ENCODE measurements at places on chromosomes 6 and 20.

DNA sequence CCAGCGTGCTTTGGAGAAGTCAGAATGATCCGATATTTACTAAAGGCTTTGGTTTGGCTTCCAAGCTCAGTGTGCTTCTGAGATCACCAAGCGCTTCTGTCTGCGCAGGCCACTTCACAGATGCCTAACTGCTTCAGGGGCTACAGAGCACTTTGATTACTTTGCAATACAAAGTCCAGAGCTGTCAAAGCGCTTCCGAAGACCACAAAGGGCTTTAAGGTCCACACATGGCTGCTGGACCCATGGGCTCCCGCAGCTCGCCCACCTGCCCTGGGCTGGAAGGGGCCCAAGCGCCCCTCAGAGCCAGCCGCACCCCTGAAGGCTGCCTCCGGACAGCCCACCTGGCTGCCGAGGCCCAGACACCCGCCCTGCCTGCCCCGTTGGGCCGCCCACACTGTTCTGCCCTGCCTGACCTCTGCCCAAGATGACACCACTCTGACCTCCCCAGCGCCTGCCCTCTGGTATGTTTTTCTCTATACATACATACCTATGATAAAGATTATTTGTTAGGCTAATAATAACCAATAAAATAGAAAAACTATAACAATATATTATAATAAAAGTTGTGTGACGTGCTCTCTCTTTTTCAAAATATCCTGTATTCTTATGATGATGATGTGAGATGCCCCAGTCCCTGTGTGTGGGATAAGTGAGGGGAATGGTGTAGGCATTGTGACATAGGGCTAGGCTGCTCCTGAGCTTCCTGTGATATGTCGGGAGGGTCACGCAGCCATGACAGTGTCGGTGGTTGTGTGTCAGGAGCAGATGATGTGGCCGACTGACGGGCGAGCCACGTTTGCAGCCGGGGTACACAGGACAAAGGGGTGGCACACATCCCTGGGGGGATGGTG is 22.6 kb downstream of the DYNLT1 start:
- no peak for DNase-seq

- DNase-seq: no peak
Observed at GRCh38 chr6:132604635-132605152, 15.2 kb upstream of the TAAR5 start.

GRCh38 chr20:37774156-37774555 is 80.3 kb downstream of the CTNNBL1 start:
- DNase-seq: no peak

- DNase-seq: no peak
Observed at GRCh38 chr6:7175462-7175861, 67.7 kb downstream of the RREB1 start.

DNA sequence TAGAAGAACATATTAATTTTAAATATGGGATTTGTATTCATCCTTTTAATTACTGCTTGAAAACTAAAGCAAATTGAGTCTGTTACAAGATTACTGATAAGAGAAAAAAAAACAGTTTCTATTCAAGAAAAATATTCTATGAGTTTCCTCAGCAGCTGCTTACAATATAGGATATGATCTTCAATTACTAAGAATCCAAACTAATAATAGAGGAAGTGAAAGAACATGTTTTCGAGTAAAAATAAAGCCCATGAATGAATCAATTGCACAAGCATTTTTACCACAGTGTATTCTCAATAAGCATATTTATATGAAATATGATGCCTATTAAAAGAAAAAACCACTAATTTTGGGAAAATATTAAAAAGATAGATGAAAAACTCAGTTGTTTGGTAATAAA is 63.4 kb downstream of the AHI1 start:
- no peak for DNase-seq

DNA sequence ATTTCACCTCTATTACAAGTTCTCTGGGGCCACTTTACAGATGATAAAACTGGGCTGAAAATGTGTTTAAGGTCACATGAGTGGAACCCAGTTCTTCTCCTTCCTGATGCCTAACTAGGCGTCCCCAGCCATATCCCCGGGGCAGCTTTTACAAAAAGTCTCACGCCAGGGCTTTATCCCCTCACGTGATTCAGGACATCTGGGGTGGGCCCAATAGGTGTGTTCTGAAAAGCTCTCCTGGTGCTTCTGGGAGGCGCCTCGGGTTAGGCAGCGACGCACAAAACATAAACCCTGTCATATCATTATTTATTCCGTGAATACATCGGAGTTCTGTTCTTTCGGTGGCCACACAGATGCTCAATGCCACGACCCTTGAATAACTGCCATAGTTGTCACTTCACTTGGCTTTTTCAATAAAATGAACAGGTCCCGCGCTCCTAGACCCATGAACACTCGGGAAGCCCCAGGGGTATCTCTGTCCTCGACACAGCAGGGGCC is 32.1 kb downstream of the SF3B5 start:
- no peak for DNase-seq

- no peak for DNase-seq
Observed at GRCh38 chr6:3987053-3987452, 91.9 kb downstream of the FAM217A start.

GRCh38 chr6:111171577-111172400 is 84.5 kb downstream of the SLC16A10 start:
- no peak for DNase-seq

- DNase-seq: no peak
Observed at GRCh38 chr6:81609736-81610135, 142.7 kb downstream of the TENT5A start.

DNA sequence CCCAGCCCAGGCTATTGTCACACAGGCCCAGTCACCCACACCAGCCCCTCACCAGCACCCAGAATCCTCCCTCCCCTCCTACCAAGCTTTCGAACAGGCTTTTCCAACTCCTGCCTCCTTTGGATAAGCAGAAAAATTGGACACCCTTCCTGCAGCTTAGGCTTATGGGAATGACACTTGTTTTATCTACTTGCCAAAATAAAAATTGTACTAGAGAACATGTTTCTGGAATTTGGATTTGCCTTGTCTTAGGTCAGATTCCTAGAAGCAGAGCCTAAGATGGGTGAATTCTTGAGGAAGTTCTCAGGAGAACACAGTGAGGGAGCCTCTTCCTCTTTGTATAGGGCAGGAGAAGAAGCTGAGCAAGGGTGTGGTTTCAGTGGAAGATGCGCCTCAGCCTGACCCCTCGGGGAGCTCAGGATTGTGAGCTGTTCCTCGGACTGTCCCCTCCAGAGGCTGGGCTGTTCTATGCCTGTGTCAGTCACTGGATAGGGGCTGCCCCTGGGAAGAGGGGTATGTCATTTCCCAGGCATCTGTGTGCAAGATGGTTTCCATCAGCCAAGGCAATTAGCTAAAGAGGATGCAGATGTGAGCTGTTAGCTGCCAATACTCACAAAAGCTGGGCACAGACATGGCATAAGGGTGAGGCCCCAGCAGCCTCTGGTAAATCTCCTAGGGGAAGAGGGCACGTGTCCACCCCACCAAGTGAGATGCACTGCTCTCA is 33.9 kb downstream of the ITPR3 start:
- no peak for DNase-seq

- DNase-seq: no peak
Observed at GRCh38 chr20:63709149-63709527, 1.3 kb downstream of the ZGPAT start.

- DNase-seq: no peak
Observed at GRCh38 chr6:146871611-146872425, 273.0 kb downstream of the ADGB start.

- DNase-seq: no peak
Observed at GRCh38 chr6:163148451-163149278, 265.9 kb upstream of the QKI start.

- no peak for DNase-seq
Observed at GRCh38 chr6:27726619-27727023, 185.6 kb downstream of the OR2B2 start.

DNA sequence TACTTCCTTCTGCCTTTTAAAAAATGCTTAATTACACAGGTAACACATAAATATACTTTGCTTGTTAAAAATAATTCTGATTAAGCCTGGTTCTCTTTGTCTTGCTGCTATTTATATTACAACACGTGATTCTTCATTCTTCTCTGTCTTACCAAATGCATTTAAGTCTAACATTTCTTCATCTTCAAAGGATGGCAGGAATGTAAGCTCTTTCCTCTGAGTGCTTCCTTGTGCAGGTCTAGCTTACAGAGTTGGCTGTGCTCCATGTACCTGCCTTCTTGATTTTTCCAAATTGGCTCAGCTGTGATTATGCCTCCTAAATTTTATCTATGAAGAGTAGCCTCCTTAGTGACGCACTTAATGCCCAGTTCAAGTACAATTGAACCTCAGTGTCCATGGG is 44.4 kb downstream of the RNF144B start:
- no peak for DNase-seq

GRCh38 chr20:39163993-39164392 is 201.8 kb downstream of the DHX35 start:
- no peak for DNase-seq

DNA sequence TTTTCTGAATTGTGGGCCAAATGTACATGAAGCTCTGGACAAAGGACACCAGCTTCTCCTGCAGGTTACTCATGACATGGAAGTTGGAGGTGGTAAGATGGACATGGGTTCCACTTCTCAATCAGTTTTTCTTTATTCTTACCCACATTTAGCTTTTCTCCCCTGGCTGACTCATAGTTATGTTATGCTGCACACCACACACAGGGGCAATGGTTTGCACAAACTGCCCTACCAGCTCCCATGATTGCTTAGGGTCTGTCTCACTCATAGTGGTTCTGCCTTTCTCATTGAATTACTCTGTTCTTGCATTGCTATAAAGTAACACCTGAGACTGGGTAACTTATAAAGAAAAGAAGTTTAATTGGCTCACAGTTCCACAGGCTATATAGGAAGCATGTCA is 4.5 kb upstream of the CD109 start:
- no peak for DNase-seq

DNA sequence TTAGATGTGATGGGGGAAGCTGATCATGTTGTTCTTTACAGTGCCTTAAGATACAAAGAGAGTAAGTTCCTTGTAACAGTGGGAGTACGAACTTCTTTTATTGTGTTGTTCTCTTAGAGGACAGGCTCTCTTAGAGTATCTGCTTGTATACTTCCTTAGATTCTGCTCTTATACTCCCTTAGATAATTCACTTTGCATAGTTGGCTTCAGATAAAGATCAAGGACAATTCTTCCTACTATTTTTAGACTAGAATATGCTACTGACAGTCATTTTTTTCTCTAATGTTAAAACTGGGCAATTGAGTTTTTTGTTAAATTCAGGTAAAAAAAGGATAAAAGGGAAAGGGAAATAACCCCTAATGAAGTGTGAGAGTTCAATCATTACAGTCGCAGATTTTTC is 138.7 kb downstream of the MYB start:
- no peak for DNase-seq
